Activated CD8-positive, alpha-beta memory T cell treated with anti-CD3 and anti-CD28 coated beads, Interleukin-2, amount 10 ng/mL, durations not matched to agents 7 days and 5 days (primary cell): ENCODE measurements at places on chromosomes 13 and 19.
A peak's percentile ranks its signal among the peaks of the same experiment; 100 is the strongest.

DNA sequence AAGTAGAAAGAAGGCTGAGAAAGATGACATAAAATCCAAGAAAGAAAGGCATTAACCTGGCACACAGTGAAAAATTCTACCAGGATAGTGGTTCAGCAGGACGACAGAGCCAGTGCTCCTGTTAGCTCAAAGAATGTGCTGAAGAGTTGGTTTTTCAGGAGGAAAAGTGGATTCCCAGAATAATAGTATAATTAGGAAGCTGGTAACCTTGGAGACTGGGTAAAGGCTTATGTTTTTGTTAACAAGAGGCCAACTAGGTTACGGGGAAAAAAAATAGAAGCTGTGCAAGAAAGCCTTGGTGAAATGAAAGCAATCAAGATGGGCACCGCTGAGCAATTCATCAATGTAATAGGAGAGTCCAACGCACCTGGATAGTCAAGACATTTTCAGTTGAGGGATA, 54.7 kb downstream of the SLC15A1 start:
- no peaks in the 10 kb centered on the region for H3K36me3 ChIP-seq
- H3K4me1 ChIP-seq, result no peaks in the 10 kb centered on the region
- peaks cover 36% of the 10 kb centered on the region for H3K27me3 ChIP-seq
- H3K4me3 ChIP-seq, result no peak overlapping the region

DNA sequence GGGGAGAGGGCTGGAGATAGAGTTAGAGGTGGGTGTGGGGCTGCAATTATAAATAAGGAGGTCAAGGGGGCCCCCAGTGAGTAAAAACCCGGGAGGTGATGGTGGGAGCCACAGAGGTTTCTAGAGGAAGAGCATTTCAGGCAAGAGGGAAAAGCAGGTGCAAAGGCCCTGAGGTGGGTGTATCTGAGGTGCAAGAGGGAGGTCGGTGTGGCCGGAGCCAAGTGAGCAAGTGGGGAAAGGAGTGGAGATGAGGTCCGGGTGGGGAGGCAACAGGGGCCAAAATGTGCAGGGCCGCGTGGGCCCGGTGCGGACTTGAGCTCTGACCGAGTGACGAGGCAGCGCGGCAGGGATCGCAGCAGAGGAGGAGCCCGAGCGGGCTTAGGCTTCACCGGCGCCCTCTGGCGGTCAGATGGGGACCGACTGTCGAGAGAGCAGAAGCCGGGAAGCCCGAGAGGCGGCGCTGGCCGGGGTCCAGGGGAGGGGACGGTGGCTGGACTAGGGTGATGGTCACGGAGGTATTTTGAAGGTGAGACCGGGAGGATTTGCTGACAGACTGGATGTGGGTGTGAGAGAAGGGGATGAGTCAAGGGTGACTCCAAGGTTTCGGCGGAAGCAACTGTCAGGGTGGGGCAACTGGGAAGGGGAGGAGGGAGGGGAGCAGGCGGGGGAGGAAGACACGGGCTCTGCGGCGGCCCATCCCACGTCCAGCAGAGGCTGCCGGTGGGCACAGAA, 17.7 kb upstream of the SPACA4 start:
- H3K27me3 ChIP-seq, result peaks cover 3% of the 10 kb centered on the region
- no peak overlapping the region for H3K27ac ChIP-seq
- peaks cover 15% of the 10 kb centered on the region for H3K4me1 ChIP-seq
- H3K36me3 ChIP-seq, result peaks cover 4% of the 10 kb centered on the region
- peak; percentile 90 for DNase-seq
- peak overlapping the region; percentile 36 for H3K4me3 ChIP-seq

GRCh38 chr19:14402332-14403144, 16.6 kb downstream of the DDX39A start:
- peaks cover 62% of the 10 kb centered on the region for H3K36me3 ChIP-seq
- DNase-seq, result no peak
- H3K27ac ChIP-seq, result no peak overlapping the region
- no peaks in the 10 kb centered on the region for H3K27me3 ChIP-seq
- peaks cover 12% of the 10 kb centered on the region for H3K4me1 ChIP-seq
- no peak overlapping the region for H3K4me3 ChIP-seq

DNA sequence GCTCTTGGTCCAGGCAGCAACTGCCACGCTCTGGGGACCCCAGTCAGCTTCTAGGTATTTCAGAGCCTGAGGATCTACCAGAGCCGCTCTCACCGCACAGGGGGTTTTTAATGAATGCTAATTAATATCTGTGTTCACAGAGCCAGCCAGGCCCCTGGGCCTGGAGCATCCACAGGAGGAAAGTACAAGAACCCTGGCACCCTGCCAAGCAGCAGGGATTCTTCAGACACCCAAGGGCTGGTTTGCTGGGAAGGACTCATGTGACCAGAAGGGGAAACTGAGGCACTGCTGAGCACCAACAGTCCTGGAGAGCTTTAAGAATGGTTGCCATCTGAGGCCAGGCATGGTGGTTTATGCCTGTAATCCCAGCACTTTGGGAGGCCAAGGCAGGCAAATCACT, 38.0 kb upstream of the ADGRE5 start:
- no peak for DNase-seq
- H3K27ac ChIP-seq, result no peak overlapping the region
- no peaks in the 10 kb centered on the region for H3K27me3 ChIP-seq
- H3K36me3 ChIP-seq, result no peaks in the 10 kb centered on the region

DNA sequence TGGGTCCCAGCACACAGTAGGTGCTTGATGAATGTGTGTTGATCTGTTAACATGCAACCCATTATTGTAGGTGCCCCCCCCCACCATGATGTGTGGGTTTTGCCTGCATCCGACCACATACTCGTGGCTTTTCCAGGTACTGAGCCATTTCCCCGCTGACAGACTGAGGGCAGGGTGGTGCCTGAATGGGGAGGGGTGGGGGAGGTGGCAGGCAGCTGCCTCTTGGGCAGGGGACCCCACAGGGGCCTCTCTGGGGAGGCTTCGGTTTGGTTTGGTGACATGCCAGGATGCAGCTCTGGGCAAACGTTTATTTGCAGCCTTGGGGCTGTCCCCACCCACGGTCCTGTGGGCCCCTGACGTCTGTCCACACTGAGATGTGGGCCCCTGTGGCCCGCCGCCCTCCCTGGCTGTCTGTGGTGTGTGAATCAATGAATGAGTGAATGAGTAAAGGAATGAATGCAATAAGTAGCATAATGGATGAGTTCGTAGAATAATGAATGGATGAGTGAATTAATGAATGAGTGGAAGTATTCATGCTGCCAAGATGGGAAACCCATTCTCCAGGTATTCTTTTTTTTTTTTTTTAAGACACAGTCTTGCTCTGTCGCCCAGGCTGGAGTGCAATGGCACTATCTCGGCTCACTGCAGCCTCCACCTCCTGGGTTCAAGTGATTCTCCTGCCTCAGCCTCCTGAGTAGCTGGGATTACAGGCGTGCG, 9.0 kb upstream of the JUND start:
- peak overlapping the region; percentile 98 for H3K27ac ChIP-seq
- H3K36me3 ChIP-seq, result peaks cover 8% of the 10 kb centered on the region
- no peaks in the 10 kb centered on the region for H3K27me3 ChIP-seq
- peak; percentile 97 for DNase-seq
- peaks cover 67% of the 10 kb centered on the region for H3K4me1 ChIP-seq

- DNase-seq, result no peak
- H3K27me3 ChIP-seq, result no peaks in the 10 kb centered on the region
- H3K27ac ChIP-seq, result no peak overlapping the region
- H3K36me3 ChIP-seq, result peaks cover 19% of the 10 kb centered on the region
Measured at GRCh38 chr19:46972311-46972710, 47.3 kb upstream of the NPAS1 start.

- no peak overlapping the region for H3K27ac ChIP-seq
- peaks cover 7% of the 10 kb centered on the region for H3K27me3 ChIP-seq
- DNase-seq, result no peak
- no peak overlapping the region for H3K4me3 ChIP-seq
Measured at GRCh38 chr13:113110048-113110851, 4.7 kb downstream of the F7 start.

- peaks cover 28% of the 10 kb centered on the region for H3K36me3 ChIP-seq
- no peak overlapping the region for H3K27ac ChIP-seq
- no peak for DNase-seq
- no peak overlapping the region for H3K4me3 ChIP-seq
- H3K4me1 ChIP-seq, result peaks cover 50% of the 10 kb centered on the region
Measured at GRCh38 chr19:17086120-17086519, 10.5 kb downstream of the MYO9B start.

DNA sequence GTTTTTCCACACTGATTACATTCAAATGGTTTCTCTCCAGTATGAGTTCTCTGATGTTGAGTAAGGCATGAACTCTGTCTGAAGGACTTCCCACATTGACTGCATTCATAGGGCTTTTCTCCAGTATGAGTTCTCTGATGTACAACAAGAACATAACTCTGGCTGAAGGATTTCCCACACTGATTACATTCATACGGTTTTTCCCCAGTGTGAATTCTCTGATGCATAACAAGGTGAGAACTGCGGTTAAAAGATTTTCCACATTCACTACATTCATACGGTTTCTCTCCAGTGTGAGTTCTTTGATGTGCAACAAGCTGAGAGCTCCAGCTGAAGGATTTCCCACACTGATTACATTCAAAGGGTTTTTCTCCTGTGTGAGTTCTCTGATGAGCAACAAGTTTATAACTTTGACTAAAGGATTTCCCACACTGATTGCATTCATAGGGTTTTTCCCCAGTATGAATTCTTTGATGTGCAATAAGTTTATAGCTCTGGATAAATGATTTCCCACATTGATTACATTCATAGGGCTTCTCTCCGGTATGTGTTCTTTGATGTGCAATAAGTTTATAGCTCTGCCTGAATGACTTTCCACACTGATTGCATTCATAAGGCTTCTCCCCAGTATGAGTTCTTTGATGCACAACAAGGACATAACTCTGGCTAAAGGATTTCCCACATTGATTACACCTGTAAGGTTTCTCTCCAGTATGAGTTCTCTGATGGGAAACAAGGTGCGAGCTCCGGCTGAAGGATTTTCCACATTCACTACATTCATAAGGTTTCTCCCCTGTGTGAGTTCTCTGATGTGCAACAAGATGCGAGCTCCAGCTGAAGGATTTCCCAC, 23.5 kb downstream of the ZNF180 start:
- no peak overlapping the region for H3K4me3 ChIP-seq
- H3K36me3 ChIP-seq, result peaks cover 87% of the 10 kb centered on the region
- no peak for DNase-seq
- H3K4me1 ChIP-seq, result no peaks in the 10 kb centered on the region
- peak overlapping the region; percentile 39 for H3K27ac ChIP-seq

GRCh38 chr19:3359015-3359918, 7.1 kb upstream of the NFIC start:
- peak overlapping the region; percentile 72 for H3K4me3 ChIP-seq
- H3K4me1 ChIP-seq, result peaks cover 26% of the 10 kb centered on the region
- peak; percentile 68 for DNase-seq
- H3K27ac ChIP-seq, result peak overlapping the region; percentile 40
- H3K36me3 ChIP-seq, result no peaks in the 10 kb centered on the region
- peaks cover 19% of the 10 kb centered on the region for H3K27me3 ChIP-seq

GRCh38 chr19:45202637-45203036, 24.1 kb downstream of the BLOC1S3 start:
- peaks cover under 1% of the 10 kb centered on the region for H3K4me1 ChIP-seq
- DNase-seq, result no peak
- no peak overlapping the region for H3K4me3 ChIP-seq
- H3K27me3 ChIP-seq, result no peaks in the 10 kb centered on the region

- H3K27me3 ChIP-seq, result peaks cover 5% of the 10 kb centered on the region
- H3K4me3 ChIP-seq, result no peak overlapping the region
- H3K4me1 ChIP-seq, result peaks cover 3% of the 10 kb centered on the region
- DNase-seq, result no peak
Measured at GRCh38 chr19:5349041-5349440, 8.4 kb upstream of the PTPRS start.

DNA sequence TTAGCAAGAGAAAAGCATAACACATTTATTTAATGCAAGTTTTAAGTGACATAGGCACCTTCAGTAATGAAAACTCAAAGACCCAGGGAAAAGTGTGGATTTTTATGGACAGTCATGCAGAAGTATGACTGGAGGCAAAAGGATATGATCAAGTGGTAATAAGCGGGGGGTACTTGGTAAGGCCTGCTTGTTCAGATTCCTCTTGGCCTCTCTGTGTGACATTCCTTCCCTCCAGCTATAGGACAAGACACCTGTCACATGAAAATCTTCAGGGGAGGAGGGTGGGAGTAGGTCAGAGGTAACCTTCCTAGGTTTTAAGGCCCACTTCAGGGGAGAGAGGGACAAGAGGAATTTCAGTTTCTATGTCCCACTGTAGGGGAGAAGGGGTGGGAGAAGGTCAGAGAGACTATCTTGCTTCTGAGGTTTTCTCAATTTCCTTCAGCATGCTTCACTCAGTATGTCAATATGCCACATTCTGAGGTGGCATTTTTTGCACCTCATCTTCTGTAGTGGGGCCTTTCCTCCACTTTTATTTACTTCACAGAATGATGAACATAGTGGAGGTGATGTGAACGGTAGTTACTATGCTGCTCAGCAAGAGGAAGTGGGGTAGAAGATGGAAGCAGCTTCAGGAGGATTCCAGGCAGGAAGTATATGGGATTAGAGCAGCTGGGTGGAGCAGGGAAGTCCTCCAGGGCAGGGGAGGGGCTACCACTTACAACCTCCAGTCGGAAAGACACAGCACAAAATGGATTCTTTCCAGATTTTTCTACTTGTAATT, 73.2 kb upstream of the RFC3 start:
- H3K27ac ChIP-seq, result peak overlapping the region; percentile 25
- no peak overlapping the region for H3K4me3 ChIP-seq
- H3K36me3 ChIP-seq, result no peaks in the 10 kb centered on the region
- H3K27me3 ChIP-seq, result no peaks in the 10 kb centered on the region
- H3K4me1 ChIP-seq, result peaks cover 22% of the 10 kb centered on the region

DNA sequence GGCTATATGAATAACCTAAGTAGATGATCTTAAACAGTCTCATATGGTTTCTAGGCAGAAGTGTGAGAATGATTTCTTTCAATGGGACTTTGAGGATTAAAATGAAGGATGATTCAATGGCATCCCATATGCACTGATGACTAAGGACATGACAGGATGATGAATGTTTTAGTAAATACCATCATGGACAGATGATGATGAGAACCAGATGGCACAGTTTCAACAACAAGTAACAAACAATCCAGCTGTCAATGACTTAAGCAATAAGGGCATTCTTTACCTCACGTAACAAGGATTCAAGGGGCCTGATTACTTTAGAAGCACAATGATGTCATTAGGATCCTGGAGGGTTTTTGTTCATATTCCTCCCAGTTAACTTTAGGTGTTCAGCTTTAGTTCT, 2678.4 kb downstream of the PCDH9 start:
- H3K27me3 ChIP-seq, result no peaks in the 10 kb centered on the region
- no peaks in the 10 kb centered on the region for H3K4me1 ChIP-seq
- H3K4me3 ChIP-seq, result no peak overlapping the region
- no peak overlapping the region for H3K27ac ChIP-seq
- DNase-seq, result no peak
- H3K36me3 ChIP-seq, result no peaks in the 10 kb centered on the region

- H3K27me3 ChIP-seq, result no peaks in the 10 kb centered on the region
- DNase-seq, result no peak
- no peak overlapping the region for H3K4me3 ChIP-seq
Measured at GRCh38 chr13:66992183-66992582, 238.0 kb downstream of the PCDH9 start.

DNA sequence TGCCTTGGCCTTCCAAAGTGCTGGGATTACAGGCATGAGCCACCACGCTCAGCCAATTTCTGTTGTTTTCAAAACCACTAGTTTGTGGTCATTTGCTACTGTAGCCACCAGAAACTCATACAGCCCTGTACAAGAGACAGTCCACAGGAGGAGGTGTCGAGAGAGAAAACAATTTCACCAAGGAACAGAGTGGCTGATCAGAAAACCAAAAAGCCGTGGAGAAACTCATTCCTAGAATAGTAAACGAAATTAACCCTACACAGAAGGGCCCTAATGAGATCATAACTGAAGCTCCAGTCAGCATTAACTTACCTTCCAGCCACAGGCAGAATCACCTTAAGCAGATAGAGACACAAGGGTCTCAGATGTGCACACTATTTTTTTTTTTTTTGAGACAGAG, 3.8 kb upstream of the CCDC124 start:
- H3K27me3 ChIP-seq, result peaks cover 4% of the 10 kb centered on the region
- H3K4me3 ChIP-seq, result no peak overlapping the region
- no peaks in the 10 kb centered on the region for H3K36me3 ChIP-seq
